ENCODE measurements at places on chromosomes 5 and 9.

GRCh38 chr5:35324679-35325078 is 94.4 kb upstream of the PRLR start:
- DNase-seq: no peak

- no peak for DNase-seq
These were observed 99.6 kb upstream of the TAF11L2 start for GRCh38 chr5:17398431-17398830.

DNA sequence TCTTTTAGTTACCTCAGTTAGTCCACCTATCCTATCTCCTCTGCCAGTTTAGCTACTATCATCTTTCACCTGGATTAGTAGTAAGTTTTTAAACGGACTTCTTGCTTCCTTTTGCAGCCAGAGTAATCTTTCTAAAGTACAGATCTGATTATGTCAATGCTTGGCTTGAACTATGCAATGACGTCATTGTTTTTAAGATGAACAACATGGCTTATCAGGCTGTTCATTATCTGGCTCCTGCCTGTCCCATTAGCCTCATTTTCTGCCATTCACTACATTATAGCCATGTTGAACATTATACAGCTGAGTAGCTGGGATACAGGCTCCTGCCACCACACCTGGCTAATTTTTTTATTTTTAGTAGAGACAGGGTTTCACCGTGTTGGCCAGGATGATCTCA is 98.7 kb downstream of the RANBP17 start:
- no peak for DNase-seq

DNA sequence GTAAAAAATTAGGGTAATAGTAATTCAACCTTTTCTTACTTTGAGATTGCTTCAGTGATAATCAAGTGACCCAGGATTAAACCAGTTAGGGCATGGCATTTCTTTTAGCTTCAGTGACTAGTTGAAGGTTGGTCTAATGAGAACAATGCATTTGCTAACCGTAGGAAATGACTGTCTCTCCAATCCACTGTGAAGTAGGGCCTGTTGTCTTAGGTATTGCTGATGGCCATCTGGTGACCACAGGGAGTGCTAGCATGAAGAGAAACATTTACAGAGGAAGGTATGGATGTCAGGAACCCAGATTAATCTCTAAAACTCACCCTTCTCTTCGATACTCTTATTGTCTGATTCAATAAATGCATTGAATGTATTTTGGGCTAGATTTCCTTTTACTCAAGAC is 535.9 kb upstream of the SEMA6A start:
- DNase-seq: no peak

GRCh38 chr5:172414531-172415361 is 39.6 kb downstream of the SH3PXD2B start:
- DNase-seq: peak; percentile 39

DNA sequence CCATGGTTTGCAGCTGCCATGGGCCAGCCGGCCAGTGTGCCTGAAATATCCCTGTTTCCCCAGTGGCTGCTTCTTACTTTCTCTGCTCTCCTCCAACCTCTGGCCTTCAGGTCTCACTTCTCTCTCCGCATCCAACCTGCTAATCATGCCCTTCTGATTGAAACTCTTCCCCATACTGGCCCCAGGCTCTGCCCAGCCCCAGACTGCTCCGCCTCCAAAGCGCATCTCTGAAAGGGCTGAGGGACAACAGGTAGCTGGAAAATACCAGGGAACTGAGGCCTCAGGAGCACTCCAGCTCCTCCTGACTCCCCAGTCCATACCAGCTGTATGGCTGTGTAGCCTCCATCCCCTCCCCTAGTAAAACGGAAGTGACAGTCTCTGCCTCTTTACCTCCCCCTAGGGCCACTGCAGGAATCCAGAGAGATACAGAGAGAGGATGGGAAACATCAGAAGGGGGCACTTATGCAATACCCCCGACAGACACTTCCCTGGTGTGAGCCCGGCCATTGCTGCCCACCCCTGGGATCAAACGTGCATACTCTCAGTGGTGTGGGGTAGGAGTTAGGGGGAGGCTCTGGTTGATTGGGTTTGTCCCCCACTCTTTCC is 34.2 kb downstream of the PAX5 start:
- no peak for DNase-seq

- DNase-seq: no peak
These were observed 108.8 kb upstream of the CD180 start for GRCh38 chr5:67305401-67305800.

GRCh38 chr5:23164971-23165370 is 311.8 kb upstream of the CDH12 start:
- no peak for DNase-seq

GRCh38 chr9:111016016-111016415 is 22.3 kb downstream of the LPAR1 start:
- DNase-seq: no peak

- DNase-seq: no peak
These were observed 215.8 kb upstream of the TRIM32 start for GRCh38 chr9:116471093-116471906.

Measured in head of caudate nucleus (tissue), 42 donors.